ENCODE measurements at places on chromosomes 16 and 17.

DNA sequence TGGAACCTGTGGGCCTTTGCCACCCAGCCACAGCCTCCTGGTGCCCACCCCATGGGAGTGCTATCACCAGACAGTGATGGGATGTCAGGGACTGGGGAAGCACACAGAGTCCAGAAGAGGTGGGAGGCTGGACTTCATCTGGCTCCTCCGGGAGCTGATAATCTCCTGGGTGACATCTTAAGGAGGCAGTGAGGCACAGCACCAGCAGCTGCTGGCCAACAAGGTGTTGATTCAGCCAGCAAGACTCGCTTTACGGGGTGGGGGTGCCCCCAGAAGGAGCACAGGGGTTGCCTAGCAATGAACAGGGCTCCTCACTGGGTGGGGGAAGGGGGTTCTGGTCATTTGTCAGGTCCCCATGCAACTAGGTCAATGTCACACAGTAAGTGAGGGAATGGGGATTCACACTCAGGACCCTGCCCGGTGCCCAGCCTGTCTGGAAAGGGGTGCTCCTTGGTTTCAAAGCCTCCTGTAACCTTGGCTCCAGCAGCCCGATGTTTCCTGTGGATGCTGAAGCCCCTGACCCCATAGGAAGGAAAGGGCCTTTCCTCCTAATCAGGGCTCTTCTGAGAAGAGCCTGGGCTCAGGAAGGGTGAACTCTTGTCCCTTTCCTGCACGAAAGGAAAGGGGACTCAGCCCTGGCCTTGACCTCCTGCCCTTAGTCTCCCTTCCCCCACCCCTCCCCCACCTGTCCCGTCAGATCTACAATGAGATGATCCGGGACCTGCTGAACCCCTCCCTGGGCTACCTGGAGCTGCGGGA, 17.7 kb downstream of the KIF19 start:
- no peak for DNase-seq

GRCh38 chr16:88784074-88784855, 755 bp downstream of the PIEZO1 start:
- DNase-seq: peak; percentile 57

GRCh38 chr17:75031972-75032719, 14.6 kb downstream of the ATP5PD start:
- DNase-seq: peak; percentile 86

DNA sequence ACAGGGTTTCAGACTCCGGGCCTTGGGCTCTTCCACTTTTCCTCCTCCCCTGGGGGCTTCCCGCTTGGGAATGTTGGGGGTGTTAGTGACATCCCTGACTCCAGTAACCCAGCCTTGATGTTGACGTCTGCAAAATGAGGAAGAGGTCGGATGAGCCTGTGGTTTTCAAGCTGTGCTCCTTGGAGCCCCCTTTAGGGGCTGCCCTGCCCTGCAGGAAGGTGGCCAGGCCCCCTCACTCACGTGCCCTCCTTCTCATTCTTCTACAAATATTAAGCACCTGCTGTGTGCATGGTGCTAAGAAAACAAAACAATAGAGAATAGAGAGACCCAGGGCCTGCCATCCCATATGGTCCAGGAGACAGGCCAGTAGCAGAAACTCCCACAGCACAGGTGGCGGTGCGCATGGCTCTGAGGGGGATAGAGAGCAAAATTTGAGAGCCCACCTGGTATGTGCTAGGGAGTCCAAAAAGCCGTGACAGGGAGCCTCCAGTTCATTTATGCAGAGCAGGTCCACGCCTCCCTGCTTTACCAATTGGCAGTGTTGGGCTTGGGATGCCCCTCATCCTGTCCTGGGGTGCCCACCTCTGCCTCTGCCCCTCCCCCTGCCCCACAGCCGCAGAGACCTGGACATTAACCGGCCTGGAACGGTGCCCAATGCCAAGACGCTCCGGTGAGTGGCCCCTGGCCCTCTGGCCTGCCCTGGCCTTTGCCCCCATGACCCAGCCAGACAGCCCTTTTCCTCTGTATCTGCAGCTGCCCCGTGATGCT, 7.4 kb downstream of the NDRG4 start:
- no peak for DNase-seq

DNA sequence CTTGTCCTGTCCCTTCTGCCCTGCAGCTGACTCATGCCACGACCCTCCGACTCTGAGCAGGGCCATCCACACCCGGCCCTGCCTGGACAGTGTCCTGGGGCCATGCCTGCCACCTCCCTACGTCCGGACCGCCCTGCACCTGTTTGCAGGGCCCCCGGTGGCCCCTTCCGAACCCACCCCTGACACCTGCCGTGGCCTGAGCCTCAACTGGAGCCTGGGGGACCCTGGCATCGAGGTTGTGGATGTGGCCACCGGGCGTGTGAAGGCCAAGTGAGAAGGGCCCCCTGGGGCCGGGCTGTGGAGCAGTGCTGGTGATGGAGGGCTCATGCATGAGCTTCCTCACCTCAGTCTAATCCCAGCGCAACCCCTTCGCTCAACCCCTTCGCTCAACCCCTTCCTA, 5.1 kb downstream of the ADAD2 start:
- no peak for DNase-seq

DNA sequence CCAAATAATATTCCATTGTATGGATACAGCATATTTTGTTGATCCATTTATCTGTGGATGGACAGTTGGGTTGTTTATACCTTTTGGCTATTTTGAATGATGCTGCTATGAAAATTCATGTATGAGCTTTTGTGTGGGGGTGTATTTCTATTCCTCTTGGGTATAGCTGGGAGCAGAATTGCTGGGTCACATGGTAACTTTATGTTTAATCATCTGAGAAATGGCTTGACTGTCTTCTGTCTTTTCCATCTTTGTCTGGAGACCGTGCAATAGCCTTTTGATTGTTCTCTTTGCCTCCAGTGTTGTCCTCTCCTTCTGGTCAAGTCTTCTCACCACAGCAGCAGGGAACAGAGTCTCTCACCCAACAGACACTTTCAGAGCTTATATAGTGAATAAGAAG, 20.5 kb upstream of the MAF start:
- no peak for DNase-seq

DNA sequence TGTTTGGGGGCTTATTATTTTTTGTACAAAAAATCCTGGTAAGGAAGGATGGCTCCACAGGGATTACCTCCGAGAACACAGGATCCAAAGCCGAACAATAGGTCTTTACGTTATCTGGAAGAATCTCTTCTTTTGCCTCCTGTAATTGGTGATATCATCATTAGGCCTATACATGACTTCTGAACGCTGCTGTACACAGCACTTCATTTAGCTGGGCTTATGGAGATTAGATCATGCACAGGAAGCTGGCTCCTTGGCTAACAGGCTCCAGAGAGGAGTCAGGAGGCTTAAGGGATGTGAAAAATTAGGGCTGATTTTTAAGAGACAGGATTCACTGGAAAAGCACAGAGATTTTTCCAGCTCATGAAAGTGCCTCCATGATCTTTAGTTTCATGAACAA, 54.7 kb downstream of the TANGO6 start:
- DNase-seq: no peak

DNA sequence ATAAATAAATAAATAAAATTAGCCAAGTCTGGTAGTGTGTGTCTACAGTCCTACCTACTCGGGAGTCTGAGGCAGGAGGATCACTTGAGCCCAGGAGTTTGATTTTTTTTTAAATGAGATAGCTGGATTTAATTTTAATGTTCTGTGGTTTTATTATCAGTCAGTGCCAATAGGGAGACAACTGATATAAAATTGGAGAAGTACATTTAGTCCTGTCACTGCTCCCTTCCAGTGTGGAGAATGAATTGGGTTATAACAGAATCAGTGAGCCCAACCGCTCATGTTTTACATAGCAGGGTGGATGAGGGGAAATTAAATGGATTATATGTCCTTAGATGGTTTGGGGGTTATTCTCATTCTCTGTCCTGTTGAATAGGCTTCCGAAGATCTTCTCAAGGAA, 6.2 kb downstream of the NME1 start:
- no peak for DNase-seq

DNA sequence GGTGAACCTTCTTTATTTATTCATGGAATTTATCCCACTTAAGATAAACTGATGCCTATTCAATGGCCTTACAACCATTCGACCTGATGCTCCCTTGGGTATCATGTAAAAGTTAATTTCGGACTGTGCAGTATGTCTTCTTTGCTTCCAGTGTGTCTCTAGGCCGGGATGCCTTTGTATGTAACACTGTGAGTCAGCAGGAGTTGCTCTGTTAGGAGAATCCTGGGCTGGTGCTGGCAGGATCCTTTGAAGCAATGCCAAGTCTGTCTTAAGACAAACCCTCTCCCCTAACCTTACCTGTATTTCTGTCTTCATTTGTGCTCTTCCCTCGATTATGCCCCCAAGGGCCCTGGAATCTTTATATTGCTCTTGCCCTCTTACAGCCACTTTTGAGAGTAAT, 37.9 kb upstream of the ABCA8 start:
- DNase-seq: no peak
